ENCODE measurements at places on chromosomes 4 and X.

- no peak for DNase-seq
These were observed 10.6 kb downstream of the PBDC1 start for GRCh38 chrX:76183289-76184049.

DNA sequence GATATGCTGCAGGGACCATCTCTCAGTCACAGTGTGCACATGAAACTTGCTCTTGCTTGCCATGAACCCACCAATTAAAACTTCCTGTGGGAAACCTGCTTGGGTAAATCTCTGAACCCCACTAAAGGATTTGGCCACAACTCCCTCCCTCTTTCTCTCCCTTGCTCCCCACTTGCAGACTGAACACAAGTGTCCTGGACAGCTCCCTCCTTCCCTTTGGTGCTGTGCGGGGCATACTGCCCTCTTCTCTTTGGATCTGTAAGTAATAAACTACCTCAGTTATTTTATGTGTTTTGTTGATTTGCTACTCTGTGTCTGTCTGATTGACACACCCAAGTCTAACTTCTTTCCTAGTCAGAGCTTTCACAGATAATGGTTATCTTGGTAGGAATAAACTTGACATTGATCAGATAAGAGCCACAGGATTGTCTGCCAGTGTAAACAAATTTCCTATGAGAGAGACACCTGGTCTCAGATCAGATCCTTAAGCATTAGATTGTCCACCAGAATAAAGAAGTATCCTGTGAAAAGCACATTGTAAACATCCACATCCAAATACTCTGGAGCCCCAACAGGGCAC, 41.8 kb downstream of the SULT1E1 start:
- DNase-seq: no peak

- DNase-seq: no peak
These were observed 77.0 kb upstream of the PGRMC2 start for GRCh38 chr4:128364565-128364964.

GRCh38 chr4:16992566-16993225, 94.3 kb upstream of the LDB2 start:
- no peak for DNase-seq

- DNase-seq: no peak
These were observed 128.4 kb downstream of the FHDC1 start for GRCh38 chr4:153064571-153064970.

GRCh38 chrX:63327788-63328187, 23.3 kb downstream of the SPIN4 start:
- DNase-seq: no peak

- no peak for DNase-seq
These were observed 15.5 kb downstream of the PAGE4 start for GRCh38 chrX:49844611-49845010.

- DNase-seq: no peak
These were observed 323.2 kb upstream of the GIMD1 start for GRCh38 chr4:106691749-106692148.

DNA sequence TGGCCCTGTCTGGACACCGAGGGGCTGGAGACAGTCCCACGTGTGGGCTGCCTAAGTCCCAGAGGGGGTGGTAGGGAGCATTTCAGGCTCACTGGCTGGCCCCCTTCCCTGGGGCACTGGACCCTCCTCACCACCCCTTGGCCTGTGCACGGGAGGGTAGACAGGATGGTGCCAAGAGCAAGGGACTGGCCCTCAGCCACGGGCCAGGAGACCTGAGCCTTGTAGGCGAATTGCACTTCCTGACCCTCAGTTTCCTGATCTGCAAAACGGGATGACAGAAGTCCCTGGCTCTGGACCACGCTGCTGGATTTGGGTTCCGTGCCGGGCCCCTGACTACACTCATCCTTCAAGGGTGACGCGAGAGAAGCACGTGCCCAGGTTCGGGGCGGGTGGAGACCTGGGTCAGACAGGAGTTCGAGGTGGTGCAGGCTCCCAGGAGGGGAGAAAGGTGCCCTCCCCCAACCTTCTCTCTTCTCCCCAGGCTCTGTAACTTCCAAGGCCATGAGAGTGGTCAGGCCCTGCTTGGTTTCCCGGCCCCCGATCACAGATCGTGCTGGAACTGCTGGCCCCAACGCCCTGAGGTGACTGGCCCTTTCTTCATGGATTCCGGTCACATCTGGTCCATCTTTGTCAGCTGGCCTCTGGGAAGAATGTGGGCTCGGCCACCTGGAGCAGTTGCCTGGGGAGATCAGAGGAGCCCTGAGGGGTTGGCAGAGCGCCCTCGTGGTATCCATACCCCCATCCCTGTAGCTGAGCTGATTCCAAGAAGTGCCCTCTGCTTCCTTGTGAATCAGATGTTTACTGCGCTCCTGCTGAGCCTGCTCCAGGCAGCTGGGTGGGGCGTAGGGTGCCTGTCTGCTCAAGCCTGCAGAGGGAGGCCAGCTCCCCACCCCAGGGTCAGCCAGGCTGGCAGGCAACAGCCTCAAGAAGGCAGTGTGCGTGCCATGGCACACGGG, 3.3 kb downstream of the SH3BP2 start:
- DNase-seq: no peak

- no peak for DNase-seq
These were observed 10.7 kb upstream of the MPC1L start for GRCh38 chrX:40612511-40612910.

GRCh38 chrX:139020801-139021200, 309.3 kb upstream of the FGF13 start:
- no peak for DNase-seq

- no peak for DNase-seq
These were observed 47.4 kb downstream of the HTRA3 start for GRCh38 chr4:8316911-8317351.

DNA sequence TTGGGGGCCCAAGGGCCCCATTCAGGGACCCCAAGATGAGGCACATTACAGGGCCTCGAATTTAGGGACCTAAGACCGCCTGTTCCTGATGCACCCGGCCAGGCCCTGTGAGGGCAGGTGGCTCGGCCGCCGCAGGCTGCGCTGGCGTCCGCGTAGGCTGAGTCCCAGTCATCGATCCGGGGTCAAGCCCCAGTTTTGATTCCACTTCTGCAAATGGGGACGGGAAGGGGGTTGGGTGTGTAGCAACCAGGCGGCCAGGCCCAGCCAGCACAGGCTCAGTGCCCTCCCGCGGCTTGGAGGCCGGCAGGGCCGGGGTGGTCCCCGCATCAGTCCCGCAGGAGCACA, 327 bp downstream of the PNPLA4 start:
- DNase-seq: no peak

DNA sequence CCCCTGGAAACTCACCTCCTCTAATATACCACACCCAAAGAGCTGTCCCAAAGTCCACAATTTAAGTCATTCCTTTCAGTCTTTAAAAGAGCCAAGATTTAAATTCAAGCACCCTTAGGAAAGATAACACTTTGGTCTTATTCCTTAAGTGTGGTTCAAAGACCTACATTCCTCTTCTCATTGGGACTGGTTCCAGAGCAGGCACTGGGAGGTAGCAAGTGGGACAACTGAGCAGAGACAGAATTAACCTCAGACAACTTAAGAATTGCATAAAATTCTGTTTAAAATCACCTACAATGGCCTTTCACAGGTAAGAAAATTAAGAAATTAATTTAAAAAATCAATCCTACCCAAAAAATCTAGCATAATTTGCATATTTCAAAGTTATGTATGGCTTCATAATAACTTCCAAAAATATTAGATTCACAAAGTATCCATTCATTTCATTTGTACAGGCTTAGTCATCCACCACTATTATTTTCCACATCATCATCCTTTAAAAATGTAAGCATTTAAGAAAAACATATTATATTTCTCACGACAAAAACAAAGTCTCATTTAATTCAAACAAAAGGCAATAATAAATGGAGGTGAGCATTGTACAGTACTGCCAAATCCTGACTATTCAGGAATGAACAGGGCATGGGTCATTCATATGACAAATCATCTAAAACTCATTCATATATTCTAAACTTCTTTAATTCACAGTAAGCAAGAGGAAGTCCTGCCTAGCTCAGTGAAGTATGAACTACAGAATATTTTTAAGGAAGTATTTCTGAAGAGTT, 13.6 kb downstream of the PRSS12 start:
- no peak for DNase-seq

DNA sequence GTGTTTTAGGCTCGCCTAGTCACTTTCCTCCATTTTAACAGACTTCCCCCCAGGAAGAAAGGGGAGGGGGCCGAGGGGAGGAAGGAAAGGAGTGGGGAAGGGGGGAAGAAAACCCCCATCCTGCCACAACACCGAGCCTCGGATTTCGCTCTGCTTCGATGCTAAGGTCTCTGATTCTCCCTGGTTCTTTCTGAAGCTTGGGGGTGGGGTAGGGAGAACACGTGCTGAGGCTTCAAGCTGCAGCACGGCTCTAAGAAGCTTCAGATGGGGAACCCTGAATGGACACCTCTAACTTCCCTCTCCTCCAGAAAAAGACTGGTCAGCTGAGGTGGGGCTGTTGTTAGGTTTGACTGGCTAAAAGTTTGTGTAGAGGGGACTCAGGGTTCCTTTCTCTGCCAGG, 61.8 kb downstream of the RHOH start:
- DNase-seq: no peak

All from GM12891 (cell line).